ENCODE measurements at places on chromosomes 4 and X.

GRCh38 chr4:8542776-8543525 is 37.2 kb upstream of the GPR78 start:
- DNase-seq: no peak

GRCh38 chr4:96103086-96103485 is 263.2 kb downstream of the PDHA2 start:
- DNase-seq: no peak

DNA sequence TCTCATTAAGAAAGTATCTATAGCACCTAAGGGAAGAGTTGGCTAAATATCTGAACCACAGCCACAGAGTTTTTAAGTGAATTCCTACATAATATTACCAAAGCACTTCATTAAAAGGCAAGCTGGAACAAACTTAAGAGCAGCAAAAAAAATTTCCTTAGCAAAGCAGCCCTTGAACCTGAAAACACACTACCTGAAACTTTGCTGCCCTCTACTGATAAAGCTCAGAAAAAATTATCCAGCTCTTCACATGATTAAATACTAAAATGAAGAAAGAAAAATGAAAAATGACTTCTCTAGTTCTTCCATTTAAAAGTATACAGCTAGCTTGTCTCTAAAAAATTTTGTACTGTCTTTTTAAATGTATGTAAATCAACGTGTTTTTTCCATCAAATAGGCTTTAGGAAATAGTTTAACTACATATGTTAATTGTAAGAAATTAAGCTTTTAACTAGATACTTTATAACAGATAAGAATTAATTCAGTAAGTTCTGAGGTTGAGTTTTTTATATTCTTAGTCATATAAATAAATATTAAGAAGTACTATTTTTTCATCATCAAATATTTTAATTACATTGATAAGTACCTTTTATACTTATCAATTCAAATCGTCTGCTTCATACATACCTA is 156.1 kb downstream of the STPG2 start:
- DNase-seq: no peak

DNA sequence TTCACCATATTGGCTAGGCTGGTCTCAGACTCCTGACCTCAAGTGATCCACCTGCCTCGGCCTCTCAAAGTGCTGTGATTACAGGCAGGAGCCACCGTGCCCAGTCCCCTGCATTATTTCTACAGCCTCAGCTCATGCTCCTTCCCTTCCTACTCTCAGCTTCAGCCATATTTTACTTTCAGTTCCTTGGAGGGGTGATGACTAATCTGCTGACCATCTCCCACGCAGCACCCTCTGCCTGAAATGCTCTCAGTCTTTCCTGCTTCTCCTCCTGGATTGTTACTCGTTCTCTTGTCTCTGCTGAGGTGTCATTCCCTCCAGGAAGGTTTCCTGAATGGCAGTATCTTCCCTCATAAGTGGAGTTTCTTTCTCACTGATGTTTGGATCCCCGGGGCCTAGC is 63.3 kb downstream of the MOSPD2 start:
- no peak for DNase-seq

GRCh38 chr4:1674682-1675081 is 9.4 kb downstream of the FAM53A start:
- DNase-seq: no peak

DNA sequence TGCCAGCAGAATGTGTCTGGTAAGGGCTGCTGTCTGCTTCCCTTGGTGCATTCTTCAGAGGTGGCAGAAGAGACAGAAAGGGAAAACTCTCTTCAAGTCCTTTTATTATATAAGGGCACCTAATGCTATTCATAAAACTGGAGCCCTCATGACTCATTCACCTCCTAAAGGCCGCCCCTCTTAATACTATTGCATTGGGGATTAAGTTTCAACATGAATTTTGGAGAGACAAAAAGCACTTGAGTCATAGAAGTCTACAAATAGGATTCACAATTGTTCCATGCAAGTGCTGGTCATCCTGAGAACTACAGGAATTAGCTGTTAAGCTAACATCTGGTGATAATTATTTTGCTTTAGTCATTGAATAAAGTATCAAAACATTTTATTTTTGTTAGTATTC is 349.5 kb downstream of the HS3ST1 start:
- DNase-seq: no peak

DNA sequence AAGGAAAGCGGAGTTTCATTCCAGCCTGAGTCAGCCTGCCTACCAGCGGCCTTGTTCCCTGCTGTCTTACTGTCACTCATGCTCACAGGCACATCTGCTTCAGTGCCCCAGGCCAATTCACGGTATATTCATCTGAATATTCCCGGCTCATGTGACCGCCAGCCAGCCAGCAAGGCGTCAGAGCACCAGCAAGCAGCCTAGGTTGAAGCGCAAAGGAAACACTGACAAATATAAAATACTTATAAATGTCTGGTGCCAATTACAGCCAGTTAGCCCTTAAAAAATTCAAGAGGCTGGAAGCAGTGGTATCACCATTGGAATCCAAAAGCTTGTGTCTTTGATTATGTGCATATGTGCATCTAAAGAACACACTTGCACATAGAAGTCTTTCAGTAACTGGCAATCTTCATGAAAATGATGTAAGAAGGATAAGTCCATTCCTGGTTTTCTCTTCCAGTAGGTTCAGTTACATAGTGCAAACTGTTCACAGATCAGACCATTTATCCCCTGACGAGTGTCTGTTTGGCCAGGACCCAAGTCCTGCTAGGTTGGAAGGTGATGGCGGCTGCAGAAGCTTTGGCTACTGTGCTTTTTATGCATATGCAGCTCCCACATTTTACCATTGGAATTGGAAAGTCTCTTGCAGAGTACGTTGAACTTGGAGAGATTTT is 61.3 kb downstream of the LUZP4 start:
- no peak for DNase-seq

Measured in stimulated activated CD8-positive, alpha-beta memory T cell treated with anti-CD3 and anti-CD28 coated beads, Interleukin-7, amount 100 ng/mL, for 1 hour (primary cell).